ENCODE measurements at places on chromosomes 1 and 21.

DNA sequence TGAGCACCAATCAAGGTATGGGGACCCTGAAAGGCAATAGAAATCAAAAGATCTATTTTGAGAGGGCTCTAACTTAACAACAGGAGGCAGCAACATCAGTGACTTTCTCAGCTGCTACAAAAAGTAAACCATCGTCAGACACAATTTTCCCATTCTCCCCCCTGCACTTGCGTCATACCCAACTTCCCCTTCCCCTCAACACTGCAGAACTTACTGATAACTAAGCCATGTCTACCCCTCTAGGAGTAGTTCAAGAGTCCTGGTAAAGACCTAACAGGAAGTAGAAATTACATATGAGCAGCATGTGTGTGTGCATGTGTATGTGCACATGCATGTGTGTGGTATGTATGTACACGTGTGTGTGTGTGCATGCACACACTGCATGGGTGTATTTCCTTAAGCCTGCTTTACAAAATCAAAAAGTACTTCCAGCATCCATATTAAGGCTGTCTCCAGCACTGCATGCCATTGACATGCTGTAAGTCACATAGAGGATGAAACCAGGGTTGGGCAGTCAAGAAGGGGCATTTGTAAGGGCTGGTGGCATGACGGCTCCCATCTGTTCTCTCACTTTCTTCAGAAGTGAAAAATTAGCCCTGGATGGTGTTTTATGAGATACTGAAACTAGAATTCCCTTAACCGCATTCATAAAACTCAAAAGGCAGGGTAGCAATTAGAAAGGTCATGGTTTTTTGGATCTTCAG lies 460.1 kb upstream of the RUNX1 start:
- DNase-seq = no peak

DNA sequence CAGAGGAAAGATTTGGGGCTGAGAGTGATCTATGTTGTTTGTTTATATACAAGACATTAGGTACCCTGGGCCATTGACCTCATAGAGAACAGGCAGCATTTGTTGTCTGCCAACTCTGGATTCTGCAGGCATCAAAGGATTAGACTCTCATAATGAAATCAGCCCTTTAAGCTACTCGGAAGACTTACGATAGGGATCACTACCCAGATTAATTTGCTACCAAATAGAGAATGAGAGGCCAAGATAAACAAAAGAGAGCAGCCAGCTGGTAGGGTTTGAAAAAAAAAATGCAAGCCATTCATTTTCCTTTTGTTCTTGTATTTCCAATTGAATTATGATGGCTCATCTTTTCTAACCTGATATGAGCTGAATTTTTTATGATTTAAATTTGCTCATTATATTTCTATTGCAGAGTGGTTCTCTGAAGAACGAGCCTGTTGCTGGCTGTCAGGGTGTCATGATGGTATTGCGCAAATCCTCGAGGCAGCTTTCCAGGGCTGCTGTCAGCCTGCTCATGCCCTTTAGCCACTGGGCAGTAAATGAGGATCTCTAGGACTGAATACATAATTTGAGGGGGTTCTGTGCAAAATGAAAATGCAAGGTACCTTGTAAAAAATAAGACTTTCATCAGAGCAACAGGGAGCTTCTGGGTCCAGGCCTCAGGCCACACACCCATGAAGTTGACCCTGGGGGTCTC lies 116.4 kb upstream of the KCNJ15 start:
- DNase-seq = peak; percentile 95

DNA sequence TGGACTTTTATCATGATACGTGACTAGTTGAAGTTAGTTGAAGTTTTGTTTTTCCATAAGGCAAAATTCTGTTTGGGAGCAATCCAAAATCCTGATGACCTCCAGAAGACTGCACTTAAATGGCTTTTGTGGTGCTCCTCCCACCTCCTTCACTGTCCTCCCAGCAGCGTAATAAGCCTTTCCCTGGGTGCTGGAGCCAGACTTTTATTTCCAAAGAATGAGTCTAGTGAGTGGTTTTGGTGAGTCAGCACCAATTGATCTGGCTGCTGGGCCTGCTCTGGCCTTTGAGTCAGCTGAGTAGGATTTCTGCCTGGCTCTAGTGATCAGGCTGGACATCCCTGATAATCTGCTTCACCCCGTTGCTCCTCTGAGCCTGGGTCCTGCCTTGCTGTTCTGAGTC lies 21.7 kb upstream of the KCND3 start:
- peak; percentile 24 for DNase-seq

- no peak for DNase-seq
Observed at GRCh38 chr1:53657531-53657805, 81.5 kb downstream of the GLIS1 start.

GRCh38 chr1:151681923-151682322 lies 34.7 kb downstream of the CELF3 start:
- DNase-seq = no peak

All from amniotic epithelial cell (primary cell).